ENCODE measurements at places on chromosomes 11 and 22. TPM values are rescaled to one million over a fixed set of nuclear protein-coding genes. Genes with fewer than 3 reads are reported as not detected.

CECR2 gene
- polyA plus RNA-seq, result 24.2 TPM

C1QTNF5 gene
- polyA plus RNA-seq, result 1.8 TPM

IL18BP gene
- 3.7 TPM for polyA plus RNA-seq

CD3E gene
- not detected for polyA plus RNA-seq

CCDC188 gene
- polyA plus RNA-seq, result not detected

GPHA2 gene
- polyA plus RNA-seq, result 1.8 TPM

FAT3 gene
- 7.2 TPM for polyA plus RNA-seq

CBLIF gene
- not detected for polyA plus RNA-seq

FAM83F gene
- polyA plus RNA-seq, result 3.7 TPM

PDE2A gene
- 4.1 TPM for polyA plus RNA-seq

TBX10 gene
- not detected for polyA plus RNA-seq

NXPE1 gene
- not detected for polyA plus RNA-seq

POU2F3 gene
- 0.79 TPM for polyA plus RNA-seq

OR51B2 gene
- not detected for polyA plus RNA-seq

OR52H1 gene
- polyA plus RNA-seq, result not detected

MUC5AC gene
- not detected for polyA plus RNA-seq

TRIM49 gene
- not detected for polyA plus RNA-seq

MS4A4E gene
- polyA plus RNA-seq, result not detected

SPTBN2 gene
- polyA plus RNA-seq, result 7.7 TPM

OR8K3 gene
- polyA plus RNA-seq, result not detected

OR51B5 gene
- polyA plus RNA-seq, result not detected

RFPL1 gene
- not detected for polyA plus RNA-seq

TUG1 gene
- 58.3 TPM for polyA plus RNA-seq

FAM227A gene
- polyA plus RNA-seq, result 4.3 TPM

IGLL1 gene
- not detected for polyA plus RNA-seq

C11orf65 gene
- 0.64 TPM for polyA plus RNA-seq

TMEM135 gene
- 23.4 TPM for polyA plus RNA-seq

IL17REL gene
- not detected for polyA plus RNA-seq

All from GM23338 (cell line).